ENCODE measurements at places on chromosomes 13 and 19. TPM values are rescaled to one million over a fixed set of nuclear protein-coding genes. Genes with fewer than 3 reads are reported as not detected.

Gene ZNF98
- total RNA-seq = 2.7 TPM

Gene RPS5
- total RNA-seq = 1,214 TPM

Gene ZSCAN4
- total RNA-seq = not detected

Gene COL5A3
- total RNA-seq = 19.6 TPM

Gene NDUFA3
- total RNA-seq = 11.3 TPM

- DNase-seq = no peak
These were observed 26.4 kb upstream of the ZNF507 start for GRCh38 chr19:32318884-32319520.

- no peak for DNase-seq
These were observed 83.5 kb upstream of the FNDC3A start for GRCh38 chr13:48892053-48892687.

GRCh38 chr13:51804295-51805172 lies 571 bp upstream of the DHRS12 start:
- DNase-seq = no peak

- DNase-seq = no peak
These were observed 8.5 kb upstream of the CEACAM7 start for GRCh38 chr19:41696402-41697197.

GRCh38 chr13:109254274-109254673 lies 532.1 kb downstream of the IRS2 start:
- no peak for DNase-seq

DNA sequence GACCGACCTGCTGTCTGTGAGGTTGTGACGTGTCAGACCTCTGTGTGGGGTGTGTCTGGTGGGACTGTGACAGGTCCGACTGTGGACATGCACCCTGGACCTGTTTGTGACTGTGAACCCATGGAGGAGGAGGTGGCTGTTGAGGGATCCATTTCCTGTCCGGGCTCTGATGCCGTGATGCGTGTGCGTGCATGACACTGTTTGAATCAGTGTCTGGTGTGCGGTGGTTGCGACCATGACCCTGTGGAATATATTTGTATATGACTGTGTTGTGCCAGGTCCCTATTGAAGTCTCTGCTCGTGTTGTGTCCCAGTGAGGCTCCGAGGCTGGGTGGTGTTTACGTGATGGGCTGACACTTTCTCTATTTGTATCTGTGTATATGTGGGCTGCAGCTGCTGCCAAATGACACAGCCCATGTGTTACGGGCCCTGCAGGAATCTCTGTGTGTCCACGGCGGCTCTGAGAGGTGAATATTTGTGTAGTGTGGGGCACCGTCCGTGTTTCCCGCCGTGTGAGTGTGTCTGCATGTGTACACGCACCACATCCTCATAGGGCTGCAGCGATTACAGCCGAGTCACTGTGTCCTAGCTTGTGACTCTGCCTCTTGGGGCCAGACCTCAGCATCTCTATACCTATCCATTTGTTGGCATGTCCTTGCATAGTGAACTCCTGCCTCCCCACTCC lies 18.3 kb downstream of the CCDC97 start:
- DNase-seq = no peak

- DNase-seq = no peak
These were observed 7.0 kb upstream of the TMC4 start for GRCh38 chr19:54179921-54180461.

All from urinary bladder (tissue), 4 donors.